ENCODE measurements at places on chromosomes 2 and 18. TPM values are rescaled to one million over a fixed set of nuclear protein-coding genes. Genes with fewer than 3 reads are reported as not detected.

The UPP2 gene
- total RNA-seq = not detected

GRCh38 chr2:98895221-98895620 lies 40.8 kb downstream of the CRACDL start:
- no peaks in the 10 kb centered on the region for H3K36me3 ChIP-seq
- H3K27me3 ChIP-seq = no peaks in the 10 kb centered on the region
- H3K4me1 ChIP-seq = no peaks in the 10 kb centered on the region
- H3K4me3 ChIP-seq = no peak overlapping the region
- no peak for DNase-seq
- no peak overlapping the region for H3K27ac ChIP-seq

GRCh38 chr18:40031435-40031834 lies 1923.6 kb upstream of the PIK3C3 start:
- H3K36me3 ChIP-seq = no peaks in the 10 kb centered on the region
- H3K4me1 ChIP-seq = peaks cover 3% of the 10 kb centered on the region
- no peak overlapping the region for H3K27ac ChIP-seq
- H3K27me3 ChIP-seq = peaks cover 8% of the 10 kb centered on the region
- no peak for DNase-seq

DNA sequence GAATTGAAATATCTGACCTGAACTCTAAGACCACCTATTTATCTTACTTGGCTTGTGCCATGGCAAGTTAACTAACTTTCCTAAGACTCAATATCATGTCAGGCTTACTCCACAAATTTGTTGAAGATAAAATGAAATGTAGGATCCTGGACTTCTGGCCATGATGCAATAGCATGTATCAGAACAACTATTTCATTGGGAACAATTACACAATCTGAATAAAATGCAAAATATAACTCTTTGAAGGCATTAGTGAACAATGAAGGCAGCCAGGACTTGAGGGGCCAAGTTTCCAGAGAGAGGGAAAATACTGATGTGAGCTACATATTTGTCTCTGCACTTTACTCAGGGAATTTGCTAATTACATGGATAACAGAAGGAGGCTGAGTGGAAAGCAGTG lies 476.5 kb upstream of the ACVR2A start:
- H3K36me3 ChIP-seq = no peaks in the 10 kb centered on the region
- no peak overlapping the region for H3K27ac ChIP-seq
- H3K27me3 ChIP-seq = no peaks in the 10 kb centered on the region
- H3K4me3 ChIP-seq = no peak overlapping the region
- DNase-seq = no peak

DNA sequence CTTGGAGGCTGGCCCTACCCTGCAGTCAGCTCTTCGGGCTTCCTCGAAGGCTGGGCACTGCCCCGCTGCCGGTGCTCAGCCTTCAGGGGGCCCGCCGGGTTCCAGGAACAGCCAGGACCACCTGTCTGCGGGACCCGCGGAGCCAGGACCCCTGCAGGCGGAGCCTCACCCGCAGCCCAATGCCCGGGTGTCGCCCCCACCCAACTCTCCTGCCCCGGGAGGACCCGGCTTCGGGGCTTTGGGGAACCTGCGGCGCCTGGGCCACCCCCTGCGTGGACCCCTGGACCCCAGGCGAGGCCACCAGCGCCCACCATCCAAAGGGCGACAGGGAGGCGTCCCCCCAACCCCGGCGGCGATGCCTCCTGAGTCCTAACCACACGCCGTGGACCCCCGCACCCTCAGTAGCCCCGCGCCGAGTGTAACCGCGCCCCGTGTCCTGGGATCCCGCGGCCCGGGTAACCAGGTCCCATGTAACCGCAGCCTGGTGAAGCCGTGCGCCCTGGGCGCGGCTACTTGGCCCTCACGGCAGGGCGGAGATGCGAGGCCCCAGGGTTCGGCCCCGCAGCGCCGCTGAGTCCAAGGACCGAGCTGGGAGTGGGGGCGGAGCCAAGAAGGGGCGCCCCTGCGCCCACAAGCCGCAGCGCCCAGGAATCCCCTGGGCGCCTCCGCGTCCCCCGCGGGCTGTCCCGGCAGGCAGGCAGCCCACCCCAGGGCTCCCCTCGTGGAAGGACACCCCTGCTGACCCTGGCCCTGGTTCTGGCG lies 11.0 kb upstream of the UBE2F start:
- H3K27me3 ChIP-seq = no peaks in the 10 kb centered on the region
- H3K4me3 ChIP-seq = peak overlapping the region; percentile 39
- H3K27ac ChIP-seq = no peak overlapping the region
- no peaks in the 10 kb centered on the region for H3K36me3 ChIP-seq

The FAM237A gene
- total RNA-seq = not detected

All from A673 (cell line).